Prostate gland (tissue), 2 donors: ENCODE measurements at places on chromosomes 4 and X.
A peak's percentile ranks its signal among the peaks of the same experiment; 100 is the strongest.

DNA sequence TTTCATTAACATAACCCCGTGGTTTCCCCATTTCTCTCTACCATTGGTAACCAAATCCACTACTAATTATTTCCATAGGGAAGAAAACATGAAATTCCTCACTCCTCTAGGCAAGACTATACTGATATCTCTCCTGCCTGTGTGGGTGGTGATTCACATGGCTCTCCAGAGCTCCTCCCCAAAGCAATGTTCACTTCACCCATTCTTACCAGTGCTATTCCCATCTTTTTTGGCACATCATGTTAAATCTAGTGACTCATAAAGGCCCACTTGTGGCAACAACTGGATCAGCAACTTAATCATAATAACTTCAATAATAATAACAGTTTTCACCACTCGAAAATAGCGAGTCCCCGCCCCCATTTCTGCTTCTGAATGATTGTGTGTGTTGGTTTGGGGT lies 6.1 kb upstream of the HCCS start:
- no peak for DNase-seq

DNA sequence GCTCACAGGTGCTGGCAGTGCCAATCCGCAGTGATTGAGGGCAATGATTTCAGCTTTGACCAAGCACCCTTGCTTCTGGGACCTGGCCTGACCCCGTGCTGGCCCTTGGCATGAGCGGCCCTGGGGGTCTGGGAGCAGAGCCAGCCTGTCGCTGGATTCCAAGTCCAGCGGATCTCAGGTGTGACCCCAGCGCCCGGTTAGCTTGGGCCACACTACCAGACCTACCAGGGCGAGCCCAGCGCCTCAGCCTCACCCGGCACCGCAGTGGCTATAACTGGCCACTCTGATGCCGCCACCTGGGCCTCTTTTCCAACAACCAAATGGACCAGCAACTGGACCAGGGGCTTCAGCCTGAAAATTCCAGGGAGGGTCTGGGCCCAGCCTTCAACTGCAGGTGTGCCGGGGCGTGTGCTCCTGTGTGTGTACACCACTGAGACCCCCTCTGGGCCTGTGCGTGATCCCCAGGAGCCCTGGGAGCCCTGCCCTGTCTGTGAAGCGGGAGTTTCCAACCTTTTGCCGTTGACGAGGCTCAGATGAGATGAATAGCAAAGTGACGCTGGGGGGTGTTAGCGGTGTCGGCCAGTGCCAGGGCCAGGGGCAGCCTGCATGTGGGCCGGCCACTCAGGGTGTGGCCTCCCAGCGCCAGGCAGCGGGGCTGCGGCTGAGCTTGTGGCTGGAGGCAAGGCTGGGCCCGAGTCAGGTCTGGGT lies 658 bp downstream of the SH3TC1 start:
- no peak for DNase-seq

- DNase-seq: no peak
These were observed 7.8 kb downstream of the SHROOM3 start for GRCh38 chr4:76442807-76443206.

GRCh38 chr4:141656031-141656430 lies 19.6 kb downstream of the IL15 start:
- no peak for DNase-seq

GRCh38 chrX:106035064-106035463 lies 3.5 kb downstream of the SERPINA7 start:
- no peak for DNase-seq

GRCh38 chrX:66022632-66023384 lies 17.1 kb downstream of the VSIG4 start:
- no peak for DNase-seq

DNA sequence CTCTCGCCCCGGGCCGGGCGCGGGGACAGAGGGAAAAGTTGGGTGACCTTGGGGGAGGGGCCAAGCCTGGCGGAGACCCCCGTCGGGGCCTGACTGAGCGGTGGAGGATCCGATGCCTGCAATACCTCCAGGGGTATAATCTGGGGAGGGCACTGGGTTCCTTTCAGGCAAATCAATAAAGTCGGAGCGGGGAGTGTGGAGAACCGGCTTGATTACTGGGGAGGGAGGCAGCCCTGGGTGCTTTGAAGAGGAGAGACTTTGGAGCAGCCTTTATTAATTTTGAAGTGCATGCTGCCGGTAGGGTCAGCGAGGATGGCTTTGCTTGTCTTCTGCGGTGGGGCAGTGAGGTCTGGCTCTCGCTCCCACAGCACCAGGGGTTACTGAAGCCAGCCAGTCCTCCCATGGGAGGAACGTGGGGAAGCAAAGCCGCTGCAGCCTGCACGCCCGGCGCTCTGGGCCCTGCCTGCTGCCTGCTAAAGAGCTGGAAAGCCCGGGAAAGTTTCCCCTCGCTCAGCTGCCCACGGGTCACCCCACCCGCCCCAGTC lies 403 bp upstream of the LGI2 start:
- no peak for DNase-seq

DNA sequence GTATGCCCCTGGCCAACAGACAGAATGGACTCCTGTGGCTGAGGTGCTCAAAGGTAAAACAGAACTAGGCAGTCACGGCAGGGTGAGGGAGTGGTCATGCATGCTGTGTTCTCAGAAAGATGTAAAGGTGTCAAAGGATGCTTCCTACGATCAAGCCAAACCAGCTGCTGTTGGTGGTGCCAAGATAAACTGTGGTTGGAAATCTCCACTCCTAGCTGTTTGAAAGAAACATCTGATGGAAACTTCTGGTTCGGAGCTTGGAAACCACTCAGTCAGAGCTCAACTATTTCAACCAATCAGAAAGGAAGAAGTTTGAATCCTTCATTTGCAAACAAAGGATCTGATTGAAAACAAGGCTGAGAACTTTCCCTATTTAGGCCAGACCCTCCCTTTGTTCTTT lies 68.5 kb upstream of the DDX60 start:
- DNase-seq: no peak

DNA sequence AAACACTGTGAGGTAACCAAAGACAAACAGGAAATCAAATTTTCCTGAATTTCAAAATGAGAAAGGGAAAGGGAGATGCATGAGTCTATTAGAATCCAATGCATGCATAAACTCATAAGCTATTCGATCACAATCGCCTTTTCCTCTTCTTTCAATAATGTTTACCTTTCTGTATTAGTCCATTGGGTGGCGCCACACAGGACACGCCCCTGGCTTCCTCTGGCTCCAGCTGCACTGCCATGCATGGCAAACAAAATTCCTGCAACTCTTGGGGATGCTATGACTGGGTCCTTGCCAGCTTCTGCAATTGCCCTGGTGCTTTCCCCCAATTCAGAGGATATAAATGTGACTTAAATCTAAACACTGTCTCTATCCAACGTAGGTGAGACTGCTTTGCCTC lies 424.5 kb upstream of the PCDH7 start:
- no peak for DNase-seq

DNA sequence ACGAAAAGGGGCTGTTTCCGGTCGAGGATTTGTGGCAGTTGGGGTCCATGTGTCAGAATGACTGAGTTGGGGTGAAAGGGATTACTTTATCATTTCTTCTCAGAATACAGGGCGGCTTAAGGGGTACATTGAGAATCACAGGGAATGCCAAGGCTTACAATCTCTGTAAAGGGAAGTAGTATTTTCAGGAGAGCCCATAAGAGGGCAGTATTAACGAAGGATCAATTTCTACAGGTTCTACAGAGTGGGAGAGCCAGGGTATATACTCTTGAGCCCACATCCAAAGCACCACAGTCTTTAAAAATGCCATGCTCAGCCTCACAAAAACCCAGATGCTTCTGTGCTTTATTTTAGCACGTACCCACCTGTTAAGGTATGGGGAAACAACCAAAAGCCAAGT lies 67.7 kb upstream of the ZXDA start:
- DNase-seq: no peak

GRCh38 chr4:168385142-168385490 lies 66.6 kb upstream of the DDX60 start:
- DNase-seq: no peak

DNA sequence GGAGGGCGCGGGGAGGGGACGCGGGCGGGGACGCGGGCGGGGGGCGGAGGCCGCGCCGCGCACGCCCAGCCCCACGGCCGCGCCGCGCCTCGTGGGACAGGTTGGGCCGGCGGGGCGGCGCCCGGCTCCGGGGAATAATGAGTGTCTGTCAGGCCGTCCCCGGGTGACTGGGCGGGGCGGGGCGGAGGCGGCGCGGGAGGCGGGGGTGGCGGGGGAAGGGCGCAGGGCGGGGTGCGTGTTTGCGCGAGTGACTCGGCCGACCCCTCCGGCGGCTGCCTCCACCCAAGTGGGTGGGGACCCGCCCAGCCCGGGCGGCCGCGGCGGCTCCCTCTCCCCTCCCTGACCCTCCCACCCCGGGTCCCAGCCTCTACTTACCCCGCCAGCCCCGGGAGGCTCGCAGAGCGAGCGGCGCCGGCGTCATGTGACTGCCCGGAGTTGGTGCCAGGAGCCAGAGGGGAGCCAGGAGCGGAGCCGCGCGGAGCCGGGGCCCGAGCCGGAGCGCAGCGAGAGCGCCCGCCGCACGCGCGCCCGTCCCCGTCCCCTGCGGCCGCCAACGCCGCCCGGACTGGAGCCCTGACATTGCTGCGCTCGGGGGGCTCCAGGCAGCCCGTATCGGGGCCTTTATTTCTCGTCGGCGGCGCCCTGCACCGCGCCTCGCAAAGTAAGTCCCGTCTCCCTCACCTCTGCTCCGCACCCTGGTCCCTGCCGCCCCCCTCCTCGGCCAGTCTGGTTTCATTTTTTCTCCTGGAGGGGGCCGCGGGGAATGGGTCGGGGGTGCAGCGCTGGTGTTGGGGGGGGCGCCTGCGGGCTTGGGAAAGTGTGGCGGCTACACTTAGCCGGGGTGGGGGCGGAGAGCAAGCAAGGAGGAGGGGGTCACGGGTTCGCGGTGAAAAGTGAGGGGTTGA lies at the start of gene KLF3:
Gene KLF3, plus strand, starts transcription at position 399 of the 905 bp plus-strand sequence. CDS start 16,427 bp downstream, outside the sequence.
- peak; percentile 93 for DNase-seq

GRCh38 chr4:183636923-183637322 lies 22.1 kb downstream of the RWDD4 start:
- no peak for DNase-seq

DNA sequence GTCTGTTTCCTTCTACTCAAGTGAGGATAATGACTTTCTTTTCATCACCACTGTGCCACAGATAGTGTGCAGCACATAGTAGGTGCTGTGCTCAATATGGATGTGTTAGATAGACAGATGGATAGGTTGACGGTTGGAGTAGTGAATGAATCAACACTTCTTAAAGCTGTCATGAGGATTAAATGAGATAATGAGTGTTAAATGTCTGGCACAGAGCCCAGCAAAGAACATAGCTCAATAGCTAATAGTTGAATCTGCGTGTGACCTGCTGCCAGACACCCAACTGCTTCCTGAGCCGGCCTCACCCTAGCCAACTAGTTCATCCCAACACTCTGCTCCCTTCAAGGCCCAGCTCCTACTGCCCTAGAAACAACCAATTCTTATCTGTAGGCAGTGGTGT lies 67.7 kb upstream of the PJA1 start:
- DNase-seq: no peak
